ENCODE measurements at places on chromosomes 1 and 21.
A peak's percentile ranks its signal among the peaks of the same experiment; 100 is the strongest.

DNA sequence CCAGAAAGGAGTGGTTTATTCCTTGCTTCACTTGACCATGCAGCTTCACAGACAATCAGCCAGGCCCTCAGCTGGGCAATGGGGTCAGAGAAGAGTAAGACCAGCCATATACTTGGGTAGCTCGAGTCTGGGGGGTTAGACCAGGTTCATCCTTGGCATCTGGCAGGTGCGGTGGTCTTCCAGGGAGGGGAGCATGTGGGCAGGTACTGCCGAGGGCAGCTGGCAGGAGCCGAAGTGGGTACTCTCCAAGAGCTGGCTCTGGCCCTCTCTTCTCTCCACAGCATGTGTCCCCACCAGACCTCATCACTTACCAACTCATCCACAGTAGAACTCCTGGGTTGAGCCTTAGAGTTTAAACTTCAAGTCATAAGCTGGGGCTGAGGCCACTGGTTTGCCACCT, 156.8 kb downstream of the FOXD2 start:
- no peak for DNase-seq

GRCh38 chr1:28521502-28522164, 15.8 kb downstream of the RCC1 start:
- no peak for DNase-seq

DNA sequence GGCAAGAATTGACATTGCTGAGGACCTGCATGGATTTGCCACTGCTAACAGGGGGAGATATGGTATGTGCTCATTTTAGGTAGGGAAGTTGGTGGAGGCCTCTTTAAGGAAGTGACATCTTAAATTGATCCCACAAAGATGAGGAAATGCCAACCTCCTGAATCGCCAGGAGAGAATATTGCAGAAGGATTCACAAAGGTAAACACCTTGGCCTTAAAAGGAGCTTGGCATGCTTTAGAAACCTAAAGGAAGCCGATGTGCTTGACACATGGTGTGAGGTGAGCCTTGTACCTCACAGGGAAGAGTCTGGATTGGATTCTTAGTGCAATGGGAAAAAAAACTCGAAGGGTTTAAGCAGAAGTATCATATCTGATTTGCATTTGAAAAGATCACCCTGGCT, 470.5 kb upstream of the DAB1 start:
- no peak for DNase-seq

- no peak for DNase-seq
Measured at GRCh38 chr1:216450227-216450626, 27.0 kb upstream of the USH2A start.

GRCh38 chr21:34552360-34553098, 40.5 kb upstream of the KCNE1 start:
- DNase-seq: no peak

DNA sequence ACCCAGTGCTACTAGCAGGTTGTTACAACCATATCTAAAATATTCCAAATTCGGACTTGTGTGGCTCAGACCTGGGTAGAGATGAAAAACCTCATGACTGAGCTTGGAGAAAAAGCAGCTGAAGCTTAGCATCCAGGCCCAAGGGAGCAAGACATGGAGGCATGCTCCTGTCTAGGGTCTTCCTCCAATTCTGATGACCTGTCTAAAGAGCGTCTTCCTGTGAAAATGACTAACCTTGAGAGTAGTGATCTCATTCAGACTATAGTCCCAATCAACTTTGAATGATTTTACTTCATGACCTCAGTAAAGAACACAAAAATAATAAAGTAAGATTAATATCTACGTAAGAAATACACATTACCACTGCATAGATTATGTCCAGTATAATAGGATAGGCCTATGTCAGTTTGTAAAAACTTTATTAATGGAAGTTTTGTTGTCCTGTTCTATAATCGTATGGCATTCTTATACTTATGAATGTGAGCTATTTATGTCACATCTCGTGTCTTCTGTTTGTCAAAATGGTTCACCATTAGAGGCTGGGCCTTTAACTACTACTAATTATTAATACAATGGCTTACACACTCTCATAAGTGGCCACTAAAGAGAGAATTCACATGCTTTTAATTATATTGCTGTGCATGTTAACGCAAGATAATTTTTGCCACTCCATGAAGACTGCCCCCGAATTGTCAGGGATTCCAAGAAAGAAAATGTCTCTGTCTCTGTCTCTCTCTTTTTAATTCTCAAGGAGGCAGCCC, 201.3 kb downstream of the NCAM2 start:
- DNase-seq: no peak

GRCh38 chr1:203665993-203666392, 39.4 kb downstream of the ATP2B4 start:
- no peak for DNase-seq

- DNase-seq: no peak
Measured at GRCh38 chr1:93016171-93016570, 54.9 kb upstream of the DIPK1A start.

GRCh38 chr1:211068976-211069375, 65.0 kb downstream of the KCNH1 start:
- DNase-seq: no peak

GRCh38 chr1:225152061-225152460, 222.6 kb downstream of the DNAH14 start:
- DNase-seq: no peak

- DNase-seq: no peak
Measured at GRCh38 chr1:39976732-39977131, 21.8 kb downstream of the MFSD2A start.

- no peak for DNase-seq
Measured at GRCh38 chr1:112703706-112704105, 3.2 kb downstream of the RHOC start.

DNA sequence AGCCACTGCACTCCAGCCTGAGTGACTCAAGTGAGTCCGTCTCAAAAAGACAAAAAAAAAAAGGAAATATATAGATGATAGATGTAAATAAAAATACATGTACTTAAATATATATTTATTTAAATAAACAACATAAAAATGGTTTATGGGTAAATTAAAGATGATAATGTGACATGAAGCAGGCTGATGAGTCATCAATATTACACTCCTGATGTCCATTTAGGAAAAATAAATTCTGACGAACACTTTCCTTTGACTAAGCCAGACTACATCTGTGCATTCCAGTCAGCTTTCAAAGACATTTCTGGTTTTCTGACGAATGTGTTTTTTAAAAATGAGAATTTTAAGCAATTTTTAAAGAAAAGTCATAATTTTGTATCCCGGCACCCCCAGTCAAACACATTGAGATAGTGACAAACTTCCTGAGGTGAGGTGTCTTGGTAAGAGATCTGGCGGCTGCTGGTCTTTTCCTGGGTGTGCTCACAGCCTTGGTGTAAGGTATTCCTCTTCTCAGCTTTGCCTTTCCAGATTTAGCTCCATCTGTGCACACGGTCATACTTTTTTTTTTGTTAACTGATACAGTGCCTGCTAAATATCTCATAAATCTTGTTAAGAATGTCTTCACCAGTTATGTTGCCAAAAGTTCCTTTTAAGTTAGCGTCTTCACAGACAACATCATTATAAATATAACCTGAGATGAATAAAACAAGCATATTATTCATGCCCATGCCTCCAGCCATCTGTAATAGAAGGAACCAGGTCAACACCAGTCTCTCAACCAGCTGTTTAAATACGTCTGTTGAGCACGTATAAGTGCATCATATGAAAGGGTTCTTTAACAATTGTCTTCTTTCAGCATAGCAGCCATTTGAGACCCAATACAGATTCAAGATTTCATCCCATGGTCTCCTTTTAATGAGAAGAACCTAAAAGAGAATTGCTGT, 214.5 kb upstream of the PLD5 start:
- no peak for DNase-seq

DNA sequence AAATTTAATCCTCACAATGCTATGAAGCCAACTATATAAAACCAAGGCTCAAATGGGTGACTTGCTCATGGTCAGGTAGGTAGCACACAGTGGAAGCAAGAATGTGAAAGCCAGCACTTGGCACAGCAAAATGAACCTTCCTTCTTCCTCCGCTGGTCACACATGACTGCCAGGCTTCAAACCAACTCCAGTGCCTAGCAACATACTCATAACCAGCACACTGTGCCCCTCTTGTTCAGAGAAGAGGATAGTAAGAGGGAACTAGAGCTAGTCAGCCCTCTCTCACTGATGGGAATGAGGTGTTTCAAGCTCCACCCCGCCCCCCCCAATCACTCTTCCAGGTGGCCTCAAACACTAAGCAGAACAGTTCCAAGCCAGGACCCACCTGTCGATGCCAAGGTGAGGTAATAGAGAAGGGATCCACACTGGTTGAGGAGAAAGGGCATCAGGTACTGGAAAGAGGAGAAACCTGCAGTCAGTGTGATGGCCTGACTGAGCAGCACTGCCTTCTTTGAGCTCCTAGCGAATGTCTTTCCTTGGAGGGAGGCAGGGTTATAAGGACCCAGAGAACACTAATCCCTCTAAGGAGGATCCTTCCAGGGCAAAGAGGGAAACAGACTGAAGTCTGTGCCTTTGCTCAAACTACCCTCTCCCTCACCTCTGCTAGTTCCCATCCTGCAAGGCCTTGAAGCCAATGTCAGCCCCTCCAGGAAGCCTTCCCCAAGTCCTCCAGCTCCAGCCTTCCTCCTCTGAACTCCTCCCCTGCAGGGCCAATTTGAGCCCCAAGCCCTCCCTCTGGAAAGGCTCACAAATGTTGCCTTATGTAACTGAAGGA, 1.2 kb downstream of the TMEM234 start:
- no peak for DNase-seq

GRCh38 chr1:44481701-44482100, 76.6 kb downstream of the RNF220 start:
- DNase-seq: no peak

DNA sequence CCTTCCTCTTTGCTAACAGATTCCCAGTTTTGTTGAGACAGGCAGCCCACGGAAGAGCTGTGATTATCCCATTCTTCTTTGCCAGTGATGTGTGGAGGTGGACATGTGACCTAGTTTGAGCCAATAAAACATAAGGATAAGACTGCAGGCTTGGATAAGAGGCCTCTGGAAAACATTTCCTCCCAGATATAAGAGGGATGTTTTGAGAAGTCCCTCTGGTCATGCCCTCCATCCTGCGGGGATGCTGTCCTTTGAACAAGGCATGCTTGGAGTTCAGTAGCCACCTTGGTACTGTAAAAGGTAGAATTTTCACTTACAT, 155.7 kb downstream of the TM2D1 start:
- no peak for DNase-seq

DNA sequence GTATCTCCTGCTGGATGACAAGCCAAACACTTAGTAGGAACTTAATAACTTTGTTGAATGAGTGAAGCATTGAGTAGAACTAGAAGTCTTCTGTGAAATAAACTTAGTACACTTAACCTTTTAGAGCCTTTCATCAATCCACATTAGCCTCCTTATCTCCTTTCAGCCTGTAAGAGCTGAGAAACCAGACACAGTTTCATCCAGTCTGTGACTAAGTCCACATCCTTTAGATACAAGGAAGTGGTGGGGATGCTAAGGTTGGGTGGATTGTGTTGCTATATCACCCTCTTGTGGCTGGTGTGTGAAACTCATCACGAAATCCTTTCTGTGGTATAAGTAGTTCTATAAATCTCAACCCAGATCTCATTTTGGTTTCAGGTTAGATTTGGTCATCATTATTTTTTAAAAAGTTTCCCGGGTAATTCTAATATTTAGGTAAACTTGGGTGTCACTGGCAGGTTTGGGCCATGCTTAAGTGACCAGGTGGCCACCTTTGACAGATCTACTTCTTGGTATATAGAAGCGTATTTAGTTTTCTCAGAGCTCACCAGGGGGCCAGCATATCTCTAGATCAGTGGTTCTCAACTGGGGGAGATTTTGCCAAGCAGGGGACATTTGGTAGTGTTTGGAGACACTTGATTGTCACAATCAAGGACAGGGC, 27.8 kb upstream of the CD84 start:
- peak; percentile 78 for DNase-seq

GRCh38 chr1:245212221-245212710, 57.5 kb downstream of the KIF26B start:
- DNase-seq: no peak

- no peak for DNase-seq
Measured at GRCh38 chr1:93594603-93594880, 87.1 kb downstream of the BCAR3 start.

DNA sequence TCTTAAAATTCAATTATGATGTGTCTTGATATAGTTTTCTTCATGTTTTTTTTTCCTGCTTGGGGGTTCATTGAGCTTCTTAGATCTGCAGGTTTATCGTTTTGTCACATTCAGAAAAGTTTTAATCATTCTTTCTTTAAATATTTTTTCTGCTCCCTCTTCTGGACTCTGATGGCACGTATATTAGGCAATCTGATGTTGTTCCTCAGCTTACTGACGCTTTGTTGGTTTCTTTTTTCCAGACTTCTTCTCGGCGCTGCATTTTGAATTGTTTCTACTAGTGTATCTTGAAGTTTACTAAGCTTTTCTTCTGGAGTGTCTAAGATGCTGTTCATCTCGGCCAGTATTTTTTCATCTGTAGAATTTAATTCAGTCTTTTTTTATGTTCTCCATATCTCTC, 44.8 kb upstream of the FMOD start:
- DNase-seq: no peak

DNA sequence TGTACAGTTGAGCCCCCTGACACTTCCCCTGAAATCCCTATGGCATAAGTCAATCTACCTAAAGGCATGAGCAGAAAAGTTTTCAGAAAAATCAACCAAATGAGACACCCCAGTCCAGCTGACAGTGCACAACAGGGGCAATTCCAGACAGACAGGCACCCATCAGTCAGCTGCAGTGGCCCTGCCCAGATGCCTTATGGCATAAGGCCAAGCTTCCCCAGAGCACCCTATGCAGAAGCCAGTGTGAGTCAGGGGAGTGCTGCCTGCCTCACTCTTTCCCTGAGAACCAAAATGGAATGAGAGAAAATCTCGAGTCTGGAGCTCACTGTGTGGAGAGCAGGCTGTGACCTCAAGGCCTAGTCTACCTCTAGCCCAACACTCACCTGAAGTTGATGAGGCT, 38.1 kb downstream of the MRAP start:
- DNase-seq: peak; percentile 79

GRCh38 chr1:147515045-147515869, 26.0 kb upstream of the BCL9 start:
- DNase-seq: no peak
